ENCODE measurements at places on chromosomes 6 and 20. TPM values are rescaled to one million over a fixed set of nuclear protein-coding genes. Genes with fewer than 3 reads are reported as not detected.

Gene GNMT
- 0.33 TPM for total RNA-seq

Gene IRF4
- total RNA-seq, result 0.29 TPM

Gene TIAM2
- total RNA-seq, result 9.7 TPM

Gene KCNK16
- total RNA-seq, result not detected

Gene TINAG
- not detected for total RNA-seq

Gene SLC24A3
- not detected for total RNA-seq

Gene OPRL1
- 1.3 TPM for total RNA-seq

Gene RSPO3
- not detected for total RNA-seq

Gene MYL9
- total RNA-seq, result 7.6 TPM

Gene TTK
- 9.5 TPM for total RNA-seq

Gene CEP162
- 6.5 TPM for total RNA-seq

Gene ZNF341
- 2.9 TPM for total RNA-seq

Gene RWDD1
- total RNA-seq, result 27.8 TPM

Gene ERVFRD-1
- total RNA-seq, result not detected

Gene CASS4
- total RNA-seq, result under 0.01 TPM

Gene LKAAEAR1
- 0.33 TPM for total RNA-seq

Gene PRRT1
- total RNA-seq, result not detected

Gene DYNLT1
- 78.6 TPM for total RNA-seq

Gene ADGRG6
- total RNA-seq, result 48.7 TPM

Gene RIN2
- 111 TPM for total RNA-seq

Gene FAM217A
- not detected for total RNA-seq

Gene TCP11
- total RNA-seq, result not detected

Gene PRR3
- total RNA-seq, result 8.8 TPM

Gene LTA
- total RNA-seq, result not detected

Gene BTNL2
- not detected for total RNA-seq

Gene FBXO5
- total RNA-seq, result 10.1 TPM

Gene OR12D3
- not detected for total RNA-seq

Gene ADGB
- not detected for total RNA-seq

Gene ADGRB3
- not detected for total RNA-seq

Gene PAK1IP1
- total RNA-seq, result 22.0 TPM

Gene HLA-DQA2
- not detected for total RNA-seq

Gene RCAN2
- 1.5 TPM for total RNA-seq

Gene SEMG1
- total RNA-seq, result not detected

Gene MAP7
- 0.65 TPM for total RNA-seq

Gene RMND1
- 35.3 TPM for total RNA-seq

Gene CAGE1
- not detected for total RNA-seq

Gene NMBR
- under 0.01 TPM for total RNA-seq

Gene LCA5
- 5.5 TPM for total RNA-seq

Gene CD2AP
- 36.6 TPM for total RNA-seq
